ENCODE measurements at places on chromosomes 1 and 21.

DNA sequence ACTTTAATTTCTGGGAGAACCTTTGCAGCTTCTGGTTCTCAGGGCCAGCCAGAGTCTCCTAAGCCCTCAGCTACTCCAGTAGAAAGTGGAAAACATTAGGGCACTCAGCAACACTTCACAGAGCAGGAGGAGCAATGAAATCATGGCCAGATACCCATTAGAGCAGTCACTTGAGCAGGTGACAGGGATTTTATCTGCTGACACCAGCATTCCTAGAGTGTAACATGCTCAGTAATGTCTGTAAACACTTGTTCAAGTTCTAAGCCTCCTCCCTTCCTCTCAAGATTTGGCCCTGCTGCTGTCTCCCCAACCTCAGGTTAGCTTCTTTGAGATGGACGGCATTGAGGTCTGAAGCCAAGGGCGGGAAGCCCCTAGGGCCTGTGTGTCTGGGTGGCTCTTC, 218.0 kb downstream of the GRIK3 start:
- DNase-seq = no peak

GRCh38 chr1:45141247-45142003, 65.0 kb downstream of the ZSWIM5 start:
- DNase-seq = no peak

GRCh38 chr1:79190074-79190473, 183.5 kb upstream of the ADGRL4 start:
- no peak for DNase-seq

DNA sequence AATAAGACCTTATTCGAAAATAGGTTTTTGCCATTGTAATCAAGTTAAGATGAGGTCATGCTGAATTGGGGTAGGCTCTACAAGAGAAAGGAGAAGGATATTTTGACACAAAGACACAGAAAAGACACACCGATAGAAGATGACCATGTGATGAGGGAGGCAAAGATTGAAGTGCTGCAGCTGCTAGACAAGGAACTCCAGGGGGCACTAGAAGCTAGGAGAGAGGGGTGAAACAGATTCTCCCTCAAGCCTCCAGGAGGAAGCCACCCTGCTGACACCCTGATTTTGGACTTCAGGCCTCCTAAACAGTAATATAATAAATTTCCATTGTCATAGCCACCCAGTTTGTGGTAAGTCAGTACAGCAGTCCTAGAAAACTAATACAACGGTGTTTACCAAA, 506.8 kb upstream of the CAMK1G start:
- DNase-seq = no peak

DNA sequence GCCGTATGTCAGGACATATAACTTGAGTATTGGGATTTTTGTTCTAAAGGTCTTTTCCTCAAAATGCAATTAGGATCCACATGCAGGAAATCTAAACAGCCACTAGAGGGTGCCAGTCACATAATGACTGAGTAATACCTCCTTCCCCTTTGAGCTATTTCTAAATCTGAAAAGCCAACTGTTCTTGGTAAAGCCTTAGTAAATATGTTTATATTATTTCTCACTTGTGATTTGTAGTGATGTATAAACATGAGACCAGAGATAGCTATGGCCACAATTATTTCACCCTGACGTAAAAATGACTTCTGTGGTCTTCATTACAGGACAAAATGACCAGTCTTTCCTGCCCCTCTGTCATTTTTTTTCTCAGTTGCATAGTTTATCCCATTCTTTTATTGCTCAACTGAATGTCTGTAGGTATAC, 41.0 kb upstream of the DR1 start:
- DNase-seq = no peak

DNA sequence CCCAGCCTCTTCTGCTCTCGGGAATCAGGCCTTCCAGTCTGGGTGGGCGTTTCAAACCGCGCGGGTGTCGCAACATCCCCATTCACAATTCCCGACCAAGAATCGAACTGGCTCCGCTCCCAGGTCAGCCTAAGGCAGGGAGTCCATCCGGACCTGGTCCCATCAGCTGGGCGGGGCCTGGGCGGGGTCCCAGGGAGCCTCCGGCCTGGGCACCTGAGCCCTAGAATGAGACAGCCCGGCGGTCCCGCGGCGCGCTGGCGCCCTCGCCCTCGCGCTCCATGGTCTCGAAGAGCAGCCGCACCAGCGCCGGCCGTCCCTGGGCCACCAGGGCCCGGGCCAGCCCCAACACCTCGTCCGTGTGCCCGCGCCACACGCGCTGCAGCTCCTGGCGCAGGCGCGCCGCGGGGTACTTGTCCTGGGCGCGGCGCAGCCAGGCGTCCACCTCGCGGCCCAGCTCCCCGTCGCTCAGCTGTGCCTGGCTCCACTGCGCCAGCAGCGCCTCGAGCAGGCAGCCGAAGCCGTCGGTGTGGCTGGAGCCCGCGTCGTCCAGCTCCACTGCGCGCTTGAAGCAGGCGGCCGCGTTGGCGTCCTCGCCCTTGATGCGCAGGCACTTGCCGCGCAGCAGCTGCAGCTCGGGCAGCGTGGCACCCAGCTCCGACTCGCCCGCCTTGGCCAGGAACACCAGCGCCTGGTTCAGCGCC, 16.9 kb upstream of the PARS2 start:
- no peak for DNase-seq

- DNase-seq = no peak
Observed at GRCh38 chr1:170471398-170472053, 60.4 kb upstream of the GORAB start.

GRCh38 chr1:51415963-51416362, 85.6 kb upstream of the TTC39A start:
- no peak for DNase-seq

DNA sequence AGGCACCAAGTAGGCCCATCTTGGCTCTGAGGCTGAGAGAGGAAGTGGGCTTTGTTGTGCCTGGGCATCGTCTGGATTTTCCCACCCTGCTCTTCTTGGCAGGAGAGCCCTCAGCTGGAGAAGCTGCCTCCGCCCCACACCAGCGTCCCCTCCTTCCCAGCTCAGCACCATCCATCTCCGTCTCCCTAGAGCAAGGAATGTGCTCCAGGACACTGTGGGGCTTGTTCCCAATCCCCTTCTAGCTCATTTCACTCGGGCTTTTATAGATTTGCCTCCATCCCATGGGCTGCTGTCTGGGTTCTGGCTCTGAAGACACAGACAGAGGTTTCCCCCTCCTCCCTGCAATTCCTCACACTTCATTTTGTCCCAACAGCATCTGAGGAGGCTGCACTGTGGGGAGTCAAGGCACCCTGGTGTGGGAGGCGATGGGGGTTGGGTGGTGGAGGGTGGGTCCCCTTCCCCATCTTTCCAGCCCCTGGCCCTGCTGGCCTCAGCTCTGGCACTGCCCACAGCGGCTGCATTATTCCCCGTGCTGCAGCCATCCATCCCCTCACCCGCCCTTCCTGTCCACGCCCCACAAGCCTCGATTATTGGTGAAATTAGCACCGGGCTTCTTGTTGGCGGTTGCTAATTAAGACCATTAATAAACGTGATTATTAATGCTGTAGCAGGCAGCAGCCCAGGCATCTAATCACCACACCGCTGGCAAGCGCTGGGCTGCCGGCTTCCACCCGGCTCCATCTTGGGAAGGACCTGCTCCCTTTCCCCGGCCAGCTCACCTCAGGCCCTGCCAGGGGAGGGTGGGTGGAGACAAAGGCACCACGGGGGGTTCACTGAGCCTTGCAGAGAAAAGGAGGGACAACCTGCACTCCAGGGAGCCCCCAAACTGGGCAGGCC, 21.7 kb downstream of the RHBG start:
- no peak for DNase-seq

Data from activated naive CD4-positive, alpha-beta T cell (primary cell).